ENCODE measurements at places on chromosomes 5 and 9.

- peak; percentile 3 for DNase-seq
Measured at GRCh38 chr5:109805883-109806282, 116.2 kb downstream of the MAN2A1 start.

DNA sequence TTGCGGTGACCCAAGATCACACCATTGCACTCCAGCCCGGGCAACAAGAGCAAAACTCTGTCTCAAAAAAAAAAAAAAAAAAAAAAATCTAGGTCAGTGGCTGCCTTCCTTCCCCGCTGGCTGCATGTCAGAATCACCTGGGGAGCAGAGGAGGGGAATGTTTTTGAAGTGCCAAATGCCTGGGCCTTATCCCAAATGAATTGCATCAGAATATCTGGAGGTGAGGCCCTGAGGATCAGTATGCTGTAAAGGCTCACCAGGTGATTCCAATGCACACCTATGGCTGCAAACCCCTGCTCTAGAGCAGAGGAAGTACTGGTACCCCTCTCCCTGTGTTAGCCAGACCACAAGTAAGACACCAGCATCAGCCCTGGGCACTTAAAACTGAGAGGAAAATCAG is 44.7 kb upstream of the GABRP start:
- no peak for DNase-seq

DNA sequence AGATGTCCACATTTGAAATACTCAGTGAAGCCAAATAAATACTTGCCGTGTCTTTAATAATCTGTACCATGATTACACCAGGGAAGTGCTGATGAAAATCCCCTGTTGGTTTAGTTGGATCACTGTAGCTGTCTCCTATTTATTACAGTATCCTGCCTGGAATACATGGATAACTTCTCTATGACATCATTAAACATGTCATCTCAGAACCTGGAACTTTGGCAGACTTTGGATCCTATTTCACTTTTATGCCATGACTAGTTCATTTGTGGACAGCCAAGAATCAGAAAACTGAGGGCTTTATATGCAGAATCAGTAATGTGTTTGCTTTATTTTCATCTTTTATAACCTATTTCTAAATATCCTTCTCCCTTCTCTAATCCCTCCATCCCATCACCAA is at the start of gene TXNDC8:
Gene TXNDC8, minus strand, starts transcription at position 137 of the 400 bp plus-strand sequence.
- DNase-seq, result no peak

- DNase-seq, result no peak
Measured at GRCh38 chr9:104775574-104775936, 11.6 kb downstream of the NIPSNAP3B start.
